ENCODE measurements at places on chromosomes 1 and 21.

DNA sequence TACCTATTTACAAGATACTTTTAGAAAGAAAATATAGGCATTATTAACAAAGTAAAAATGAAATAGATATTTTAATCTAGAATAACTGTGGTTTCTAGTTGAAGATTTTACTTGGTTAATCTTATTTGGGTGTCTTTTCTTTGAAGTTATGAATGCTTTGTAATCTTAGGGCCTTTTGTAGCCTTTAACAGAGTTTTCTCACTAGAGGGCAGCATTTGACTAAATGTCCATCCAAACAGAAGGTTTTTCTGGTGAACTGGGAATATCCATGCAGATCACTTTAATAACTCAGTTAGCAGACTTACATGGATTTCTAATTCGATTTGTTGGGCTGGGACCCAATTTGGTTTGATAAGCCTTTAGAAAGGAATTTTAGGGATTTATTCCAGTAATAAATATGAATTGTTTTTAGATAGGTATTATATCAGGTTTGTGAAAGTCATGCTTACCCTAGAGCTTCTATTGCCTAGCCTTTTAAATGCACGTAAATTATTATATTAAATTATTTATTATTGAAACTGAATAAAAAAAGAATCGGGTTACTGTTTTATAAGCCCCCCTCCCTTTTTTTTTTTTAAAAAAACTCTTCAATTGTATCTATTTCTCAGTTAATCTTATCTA is 119.7 kb downstream of the ZNF326 start:
- DNase-seq, result no peak

DNA sequence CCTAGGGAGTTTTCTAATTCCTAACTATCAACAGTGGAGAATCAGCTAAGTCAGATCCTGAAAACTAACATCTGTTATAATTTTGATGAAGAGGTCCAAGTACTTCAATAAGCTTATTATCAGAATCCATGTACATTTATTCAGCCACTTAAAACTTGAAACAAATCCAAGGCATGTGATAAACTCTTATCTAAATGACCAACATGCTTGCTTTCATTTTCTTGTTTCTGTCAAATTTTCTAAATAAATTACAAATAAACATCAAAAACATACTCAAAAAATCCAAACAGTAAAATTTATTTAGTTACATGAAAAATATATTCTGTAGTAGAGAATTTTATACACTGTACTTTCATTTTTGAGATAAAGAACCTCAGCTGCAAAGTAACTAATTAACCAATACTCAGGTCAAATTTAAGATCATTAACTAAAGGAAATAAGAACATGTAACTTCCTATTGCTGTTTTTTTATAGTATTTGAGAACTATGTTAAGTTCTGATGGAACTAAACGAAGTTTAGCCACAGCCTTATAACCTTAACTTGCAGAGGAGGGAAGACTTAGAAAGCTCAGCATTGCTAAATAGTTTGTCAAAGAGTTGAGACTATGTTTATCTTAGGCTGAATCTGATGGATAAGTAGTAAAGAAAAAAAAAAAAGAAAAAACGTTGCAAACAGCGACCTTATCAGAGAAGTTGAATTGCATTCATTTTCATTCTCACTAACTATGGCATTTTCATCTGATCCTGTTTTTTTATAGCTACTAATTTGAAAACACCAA is 44.9 kb downstream of the SYNJ1 start:
- no peak for DNase-seq

- DNase-seq, result no peak
These were observed 37.6 kb downstream of the PRKCZ start for GRCh38 chr1:2087766-2088165.

DNA sequence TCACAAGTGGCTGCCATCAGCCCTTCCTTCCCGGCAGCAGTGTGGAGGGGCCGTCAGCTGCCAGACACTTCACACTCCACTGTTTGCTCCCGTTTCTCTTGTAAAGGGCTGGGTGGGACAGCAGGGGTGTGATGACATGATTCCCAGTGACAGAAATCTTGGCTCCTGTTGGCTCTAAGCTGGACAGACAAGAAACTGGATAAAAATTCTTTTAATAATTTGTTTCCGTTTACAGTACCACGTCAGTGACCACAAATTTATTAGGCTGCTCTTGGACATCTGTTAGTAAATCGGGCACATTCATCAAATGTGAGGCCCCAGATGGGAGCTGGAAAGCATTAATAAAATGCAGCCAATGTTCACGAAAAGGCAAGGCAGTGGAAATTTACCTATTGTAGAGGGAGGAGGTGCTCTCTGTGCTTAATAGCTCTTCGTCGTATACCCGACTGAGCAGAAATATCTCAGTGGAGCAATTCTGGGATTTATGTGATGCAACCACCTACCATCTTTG is 353.7 kb upstream of the GREM2 start:
- no peak for DNase-seq

All from mesothelial cell of epicardium (in vitro differentiated cells).